ENCODE measurements at places on chromosomes 13 and 19. TPM values are rescaled to one million over a fixed set of nuclear protein-coding genes. Genes with fewer than 3 reads are reported as not detected.

Gene HSH2D
- 0.75 TPM for total RNA-seq

- no peak for DNase-seq
These were observed 18.7 kb downstream of the CEBPA start for GRCh38 chr19:33283589-33283988.

Gene MYO16
- 1.3 TPM for total RNA-seq

GRCh38 chr13:93872376-93872775, 607.1 kb downstream of the DCT start:
- no peak for DNase-seq

- no peak for DNase-seq
These were observed 35.1 kb downstream of the RNF6 start for GRCh38 chr13:26186995-26187394.

DNA sequence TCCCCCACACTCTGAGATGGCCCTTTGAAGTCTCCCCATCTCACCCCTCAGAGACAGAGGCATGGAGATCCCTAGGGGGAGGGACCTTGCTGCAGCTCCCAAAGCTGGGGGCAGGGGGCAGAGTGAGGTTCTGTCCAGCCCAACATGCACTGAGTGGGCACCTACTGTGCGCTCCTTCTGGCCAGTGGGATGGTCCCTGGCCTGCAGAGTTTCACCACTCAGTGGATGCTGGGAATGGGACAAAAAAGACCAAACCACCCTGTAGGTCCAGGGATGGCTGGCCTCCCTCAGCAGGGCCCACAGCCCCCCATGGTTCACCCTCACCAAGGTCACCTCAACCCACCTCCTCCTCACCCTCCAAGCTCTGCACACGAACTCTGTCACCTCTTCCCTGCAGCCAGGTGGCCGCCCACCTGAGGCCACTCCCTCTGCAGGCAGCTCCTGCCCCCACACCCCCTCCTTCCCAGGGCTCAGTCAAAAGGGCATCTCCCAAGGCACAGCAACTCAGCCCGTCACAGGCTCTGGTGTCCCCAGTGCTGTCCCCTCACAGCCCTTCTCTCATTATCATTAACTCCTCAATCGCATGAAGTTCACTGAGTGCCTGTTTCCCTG, 16.1 kb downstream of the CEACAM21 start:
- no peak for DNase-seq

DNA sequence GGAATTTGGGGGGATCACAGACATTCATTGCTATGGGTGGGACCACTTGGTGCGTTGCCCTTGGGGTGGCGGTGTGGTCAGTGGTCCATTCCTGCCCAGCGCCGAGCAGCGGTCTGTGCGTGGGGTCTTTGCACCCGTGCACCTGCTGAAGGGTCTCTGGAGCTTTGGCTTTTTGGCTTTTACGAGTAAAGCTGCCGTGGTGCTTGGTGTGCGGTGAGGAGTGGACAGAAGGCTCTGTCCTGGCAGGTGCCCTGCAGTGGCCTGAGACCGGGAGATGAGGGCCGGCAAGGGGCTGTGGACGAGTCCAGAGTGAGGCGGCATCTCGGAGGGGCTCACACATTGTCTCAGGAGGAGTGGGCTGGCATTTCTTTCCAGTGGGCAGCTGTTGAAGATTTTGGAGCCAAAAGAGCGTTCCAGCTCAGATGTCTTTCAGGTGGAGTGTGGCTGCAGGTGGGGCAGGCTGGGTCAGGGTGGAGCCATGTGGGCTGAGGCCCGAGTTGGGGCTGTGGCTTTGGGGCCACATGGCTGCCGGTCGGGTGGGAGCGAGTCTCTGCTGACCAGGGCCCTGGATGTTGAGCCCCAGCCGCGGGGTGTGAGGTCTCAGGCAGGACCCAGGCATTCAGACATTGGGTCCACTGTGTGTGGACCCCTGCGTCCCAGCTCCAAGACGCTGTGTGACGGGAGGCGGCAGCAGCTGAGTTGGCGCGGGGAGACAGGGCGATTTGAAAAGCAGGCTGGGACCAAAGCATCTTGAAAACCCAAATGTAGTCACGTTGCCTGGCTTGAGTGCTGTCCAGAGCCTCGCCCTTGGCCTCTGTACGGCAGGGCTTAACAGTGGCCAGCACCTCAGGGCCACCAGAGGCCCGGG, 11.7 kb downstream of the GNA11 start:
- no peak for DNase-seq

- DNase-seq, result no peak
These were observed 109.7 kb downstream of the LRCH1 start for GRCh38 chr13:46662690-46663089.

DNA sequence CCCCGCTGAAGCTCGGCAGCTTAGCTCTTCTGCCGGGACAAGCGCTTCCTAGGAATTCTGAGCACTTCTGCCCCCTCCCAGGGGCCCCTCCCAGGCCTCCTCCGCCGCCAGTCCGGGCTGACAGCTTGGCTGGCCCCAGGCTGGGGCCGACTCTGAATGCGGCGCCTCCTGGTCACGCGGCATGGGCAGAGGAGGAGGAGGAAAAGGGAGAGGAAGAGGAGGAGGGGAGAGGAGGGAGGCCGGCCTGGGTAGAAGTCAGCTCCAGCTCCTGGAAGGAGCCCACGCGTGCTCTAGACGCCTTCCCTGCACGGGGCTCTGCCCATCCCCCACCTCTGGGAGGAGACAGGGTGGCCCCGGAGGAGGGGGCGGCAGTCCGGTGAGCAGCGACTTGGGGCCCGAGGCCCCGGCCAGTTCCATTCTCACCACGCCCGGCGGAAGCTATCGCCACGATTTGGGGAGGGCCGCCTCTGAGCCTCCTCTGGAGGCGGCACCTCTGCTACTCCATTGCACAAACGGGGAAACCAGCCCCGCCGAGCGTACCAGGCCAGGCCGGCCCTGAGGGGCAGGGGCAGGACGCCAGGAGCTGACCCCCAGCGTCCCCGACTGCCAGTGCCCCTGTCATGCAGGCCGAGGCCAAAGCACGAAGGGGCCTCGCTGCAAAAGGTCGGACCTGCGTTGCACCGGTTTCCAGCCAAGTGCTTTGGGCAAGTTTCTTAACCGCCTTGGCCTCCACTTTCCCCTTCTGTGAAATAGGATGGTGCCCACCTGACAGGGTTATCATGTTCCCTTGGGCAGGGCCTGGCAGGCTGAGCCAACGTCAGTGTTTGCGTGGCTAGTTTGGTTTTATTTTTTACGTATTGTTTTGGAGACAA, 31.6 kb downstream of the CCNE1 start:
- DNase-seq, result peak; percentile 92

DNA sequence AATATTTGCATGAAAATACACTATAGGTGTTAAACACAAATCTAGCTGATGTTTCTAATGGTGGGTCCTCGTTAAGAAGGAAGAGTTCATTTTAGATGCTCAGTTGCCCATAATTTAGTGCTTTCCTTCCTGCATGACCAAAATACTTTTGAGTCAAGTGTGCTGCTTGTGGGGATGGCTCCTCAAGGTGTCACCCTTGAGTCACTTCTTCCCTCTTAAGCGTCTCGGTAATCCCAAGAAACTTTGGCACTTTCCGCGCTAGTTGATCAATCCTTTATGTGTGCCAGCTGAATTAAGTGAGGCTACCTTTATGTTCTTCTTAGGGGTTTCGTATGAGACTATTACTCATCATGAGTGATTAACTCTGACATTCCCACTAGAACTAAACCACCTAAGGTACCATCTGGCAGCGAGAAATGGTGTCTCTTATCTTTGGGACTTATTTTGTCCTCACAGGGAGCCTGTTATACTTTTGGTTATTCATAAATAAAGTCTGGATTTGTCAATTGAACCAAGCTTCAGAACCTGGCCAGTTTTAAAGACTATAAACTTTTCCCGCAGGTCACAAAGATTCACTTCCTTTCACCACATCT, 106.8 kb downstream of the NHLRC3 start:
- DNase-seq, result no peak

GRCh38 chr13:83633746-83634145, 248.5 kb downstream of the SLITRK1 start:
- no peak for DNase-seq

Gene LYL1
- 11.9 TPM for total RNA-seq

Gene HNRNPL
- 126 TPM for total RNA-seq

DNA sequence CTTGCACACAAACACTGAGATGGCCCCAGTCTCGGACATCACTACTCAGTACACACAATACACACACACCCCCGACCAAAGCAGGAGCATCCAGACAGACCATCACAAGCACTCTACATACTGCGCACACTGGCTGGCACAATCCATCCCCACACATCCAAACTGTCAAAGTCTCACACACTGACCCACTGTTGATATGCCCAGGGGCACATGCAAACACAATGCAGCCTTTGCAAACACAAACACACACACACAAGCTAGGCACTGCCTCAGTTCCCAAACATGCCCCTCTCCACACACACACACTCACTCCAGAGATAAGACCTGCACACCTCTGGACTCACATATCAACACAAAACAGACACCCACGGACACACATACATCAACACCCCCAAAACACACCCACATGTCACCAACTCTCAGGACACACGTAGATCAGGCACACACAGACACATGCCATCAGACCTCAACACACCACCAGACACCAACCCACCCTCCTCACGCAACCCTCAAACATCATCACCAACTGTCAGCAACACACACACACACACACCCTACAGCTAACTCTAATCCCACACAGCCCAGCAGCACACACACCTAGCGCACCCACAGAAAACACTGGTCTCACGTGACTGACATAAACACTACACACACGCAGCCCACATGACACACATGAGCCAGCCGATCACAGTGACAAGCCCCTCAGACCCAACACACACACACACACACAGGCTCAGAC, 1.9 kb downstream of the BBC3 start:
- DNase-seq, result no peak

Gene PSG11
- total RNA-seq, result not detected

DNA sequence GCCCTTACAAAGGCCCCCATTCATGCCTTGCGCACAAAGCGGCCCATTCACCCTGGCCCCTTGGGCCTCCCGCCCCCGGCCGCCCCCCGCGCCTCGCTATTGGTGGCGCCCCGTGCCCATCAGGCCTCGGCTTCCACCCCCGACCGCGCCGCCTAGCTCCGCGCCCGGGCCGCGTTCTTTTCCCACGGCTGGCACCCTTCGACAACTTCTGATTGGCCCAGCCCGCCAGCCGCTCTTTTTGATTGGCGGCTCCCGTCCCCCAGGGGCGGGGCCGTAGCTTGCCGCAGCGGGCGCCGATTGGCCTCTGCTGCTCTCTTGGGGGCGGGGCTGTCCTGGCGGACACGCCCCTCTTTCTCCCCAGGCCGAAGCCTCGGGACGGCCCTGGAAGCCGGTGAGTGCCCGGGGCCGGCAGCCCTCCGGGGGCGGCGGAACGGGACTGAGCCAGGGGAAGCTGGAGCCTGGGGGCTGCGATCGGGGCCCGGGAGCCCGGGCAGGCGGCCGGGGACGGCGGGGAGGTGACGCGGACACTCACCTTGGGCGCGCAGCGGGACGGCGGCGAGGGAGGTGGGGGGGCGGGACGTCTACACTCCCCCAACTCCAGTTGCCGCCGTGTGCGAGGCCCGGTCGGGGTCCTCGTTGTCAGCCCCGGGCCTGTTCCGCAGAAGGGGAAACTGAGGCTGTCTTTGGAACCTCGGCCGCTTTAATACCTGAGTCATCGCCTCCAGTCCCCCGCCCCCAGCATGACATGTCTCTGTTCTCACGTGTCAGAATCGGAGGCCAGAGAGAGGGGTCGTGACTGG, at the start of gene MYH14:
Gene MYH14 (plus strand): TSS at position 342 of the 800 bp plus-strand sequence. CDS start 6,744 bp downstream, outside the sequence.
- peak; percentile 93 for DNase-seq

DNA sequence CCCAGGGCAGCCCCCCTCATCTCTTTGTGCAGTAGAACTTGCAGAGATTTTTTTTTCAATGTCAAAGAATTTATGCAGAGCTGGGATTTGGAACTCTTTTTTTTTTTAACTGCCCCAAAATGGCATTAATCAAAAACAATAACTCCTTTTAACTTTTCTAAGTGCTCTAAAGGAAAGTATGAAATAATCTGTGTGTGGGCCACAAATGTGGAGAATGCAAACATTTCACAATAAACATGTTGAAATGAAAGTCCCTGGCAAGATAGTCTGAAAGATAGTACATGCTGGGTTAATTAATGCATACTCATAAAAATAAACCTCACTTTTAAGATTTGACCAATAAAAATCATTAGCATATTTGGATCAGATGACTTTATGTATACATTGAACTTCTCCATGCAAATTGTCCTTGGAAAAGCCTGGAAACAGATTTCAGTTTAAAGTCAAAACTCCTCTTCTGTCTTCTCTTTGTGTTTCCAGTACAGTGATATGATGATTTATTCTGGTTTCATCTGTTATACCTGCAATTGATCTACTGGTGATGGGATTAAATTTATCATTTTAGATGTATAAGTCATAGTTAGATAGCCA, 30.5 kb upstream of the ZNF536 start:
- no peak for DNase-seq

DNA sequence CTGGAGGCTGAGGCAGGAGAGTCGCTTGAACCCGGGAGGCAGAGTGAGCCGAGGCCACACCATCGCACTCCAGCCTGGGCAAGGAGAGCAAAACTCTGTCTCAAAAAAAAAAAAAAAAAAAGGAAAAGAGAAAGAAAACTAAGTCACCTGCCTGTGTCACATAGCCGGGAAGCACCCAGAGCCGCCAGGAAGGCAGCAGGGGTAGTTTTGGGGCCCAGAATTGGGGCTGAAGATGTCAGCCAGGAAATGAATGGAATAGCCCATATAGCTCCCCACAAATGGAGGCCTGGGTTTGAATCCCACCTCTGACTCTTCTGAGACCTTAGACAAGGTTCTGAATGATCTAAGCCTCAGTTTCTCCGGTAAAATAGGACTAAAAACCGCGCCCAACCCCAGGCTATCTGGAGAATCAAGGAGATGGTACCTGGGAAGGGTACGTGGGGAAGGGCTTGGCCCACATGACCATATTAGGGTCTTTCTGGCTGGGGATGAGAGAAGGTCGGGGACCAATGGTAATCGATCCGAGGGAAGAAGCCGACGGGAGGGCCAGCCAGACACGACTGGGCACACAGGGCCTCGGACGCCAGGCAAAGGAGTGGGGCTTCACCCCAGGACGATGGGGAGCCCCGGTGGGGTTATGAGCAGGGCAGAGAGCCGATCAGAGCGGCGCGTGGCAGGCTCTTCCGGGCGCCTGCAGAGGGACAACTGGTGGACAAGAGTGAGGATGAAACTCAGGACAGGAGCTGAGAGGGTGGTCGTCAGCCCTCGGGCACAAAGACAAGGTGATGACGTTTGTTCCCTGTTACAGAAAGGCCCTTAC, 14.4 kb downstream of the CCDC124 start:
- DNase-seq, result no peak

GRCh38 chr19:10000171-10000826, 10.0 kb downstream of the COL5A3 start:
- no peak for DNase-seq

Gene PCDH17
- total RNA-seq, result 5.0 TPM

Gene LMTK3
- 0.32 TPM for total RNA-seq

DNA sequence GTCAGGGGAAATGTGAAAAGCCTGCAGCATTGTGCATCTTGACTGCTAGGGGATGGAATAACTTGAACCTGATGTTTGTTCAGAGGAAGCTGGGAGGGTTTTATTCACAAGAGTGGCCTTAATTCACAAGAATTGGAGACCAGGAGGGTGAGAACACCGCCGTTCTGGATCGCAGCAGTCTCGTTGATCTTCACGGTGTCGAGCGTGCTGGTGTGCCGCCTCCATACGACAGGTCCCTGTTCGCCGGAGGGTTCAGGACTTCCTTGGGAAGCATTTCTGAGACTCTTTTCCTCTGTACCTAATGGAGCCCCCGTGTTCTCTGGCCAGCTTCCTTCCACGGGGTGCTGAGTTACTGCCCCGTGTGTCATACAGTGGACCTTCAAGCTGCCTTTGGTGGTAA, 66.9 kb downstream of the ARHGEF7 start:
- no peak for DNase-seq

Gene AKT2
- total RNA-seq, result 82.1 TPM

GRCh38 chr19:1017115-1017905, 3.6 kb downstream of the TMEM259 start:
- DNase-seq, result no peak

Gene CACNG7
- total RNA-seq, result not detected

Gene FCGBP
- total RNA-seq, result 8.1 TPM
